DMS53 (cell line): ENCODE measurements at places on chromosomes 7 and 10.

DNA sequence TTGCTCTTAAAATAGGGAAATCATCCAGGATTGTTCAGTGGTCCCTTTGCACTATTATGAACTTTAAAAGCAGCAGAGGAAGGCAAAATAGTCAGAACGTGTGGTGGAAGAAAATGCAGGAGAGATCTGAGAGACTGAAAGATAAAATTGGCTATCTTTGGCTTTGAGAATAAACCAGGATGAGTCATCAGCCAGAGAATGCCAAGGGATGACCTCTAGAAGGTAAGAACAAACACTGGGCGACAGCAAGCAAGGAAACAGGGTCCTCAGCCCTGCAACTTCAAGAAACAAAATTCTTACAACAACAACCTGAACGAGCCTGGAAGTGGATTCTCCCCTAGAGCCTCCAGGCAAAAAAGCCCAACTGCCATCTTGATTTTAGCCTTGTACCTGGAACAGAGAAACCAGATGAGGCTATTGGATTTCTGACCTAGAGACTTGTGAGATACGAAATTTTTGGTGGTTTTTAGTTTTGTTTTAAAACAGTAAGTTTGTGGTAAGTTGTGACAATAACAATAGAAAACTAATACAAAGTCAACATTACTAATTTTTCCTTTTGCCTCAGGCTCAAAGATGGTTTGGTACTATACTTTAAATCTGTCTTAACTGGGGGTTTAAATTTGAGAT lies 130.2 kb upstream of the CNTNAP2 start:
- peak; percentile 50 for DNase-seq

- no peak for DNase-seq
Measured at GRCh38 chr7:5414916-5415315, 8.7 kb downstream of the TNRC18 start.

GRCh38 chr7:15647309-15647708 lies 39.2 kb downstream of the MEOX2 start:
- DNase-seq = no peak

DNA sequence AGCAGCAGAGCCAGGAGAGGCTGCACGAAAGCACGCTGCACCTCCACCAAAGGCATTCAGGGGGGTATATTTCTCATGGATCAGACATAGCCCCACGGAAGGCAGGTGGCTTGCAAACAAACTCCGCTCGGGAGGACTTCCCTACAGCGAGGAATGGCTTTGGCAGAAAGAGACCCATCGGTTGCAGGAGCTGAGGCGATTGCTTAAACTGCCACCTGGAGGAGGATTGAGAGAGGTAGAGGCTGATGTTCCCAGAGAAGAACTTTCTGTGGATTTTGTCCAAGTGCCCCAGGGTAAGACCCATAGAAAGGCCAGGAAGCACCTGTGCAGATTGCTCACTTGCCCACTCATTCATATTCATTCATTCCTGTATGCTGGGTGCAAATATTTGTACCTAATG lies 89.1 kb downstream of the NEUROD6 start:
- DNase-seq = peak; percentile 14

- no peak for DNase-seq
Measured at GRCh38 chr10:51653025-51653424, 46.4 kb downstream of the CSTF2T start.

DNA sequence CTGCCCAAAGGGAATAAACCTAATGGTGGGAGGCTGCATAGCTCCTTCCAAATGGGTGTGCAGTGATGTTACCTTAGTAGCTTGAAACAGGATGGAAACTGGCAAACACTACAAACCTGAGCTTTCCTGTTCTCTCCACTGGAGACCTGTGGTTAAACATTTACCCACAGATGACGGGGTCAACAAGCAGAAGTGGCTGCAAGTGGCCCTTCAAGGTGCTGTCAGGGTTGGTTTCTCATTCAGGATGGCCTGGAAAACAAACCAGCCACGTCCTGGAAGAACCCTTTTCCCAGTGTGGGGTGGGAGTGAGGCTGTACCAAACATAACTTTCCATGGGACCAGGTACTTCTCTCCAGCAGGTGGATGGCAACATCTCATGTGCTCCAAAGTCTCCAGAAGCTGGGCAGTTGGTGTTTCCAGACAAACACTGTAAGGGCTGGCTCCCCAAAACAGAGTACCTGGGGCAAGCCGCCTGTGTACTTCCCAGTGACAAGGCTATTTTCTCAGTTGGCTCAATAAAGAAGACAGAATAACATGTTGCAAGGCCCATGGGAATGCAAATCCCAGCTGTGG lies 67.5 kb downstream of the DNAJB9 start:
- peak; percentile 99 for DNase-seq
